NCI-H187 treated with DMSO at 0.1 percent for 48 hours (cell line): ENCODE measurements at places on chromosomes 3 and 15.

DNA sequence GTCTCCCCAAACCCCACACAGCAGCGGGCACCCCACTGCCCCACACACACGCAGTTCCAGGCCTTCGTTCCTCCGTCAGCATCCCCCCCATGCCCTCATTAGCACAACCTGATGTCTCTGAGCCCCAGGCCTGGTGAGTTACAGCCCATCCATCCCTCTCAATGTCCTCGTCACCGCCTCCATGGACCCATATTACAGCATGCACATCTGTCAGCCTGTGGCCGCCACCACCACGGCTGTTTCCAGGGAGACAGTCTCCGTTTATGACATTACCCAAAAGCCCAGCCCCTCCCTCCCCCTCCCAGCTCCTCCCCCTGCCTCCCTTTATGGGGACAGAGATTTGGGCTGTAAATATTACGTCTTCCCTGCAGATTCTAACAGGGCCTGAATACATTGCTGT lies 143.1 kb upstream of the LINGO1 start:
- DNase-seq, result no peak

- DNase-seq, result no peak
These were observed at the start of gene NPAP1 for GRCh38 chr15:24675332-24676144. Gene NPAP1, plus strand, starts transcription at chr15:24675775. Its CDS starts 93 bp downstream, at chr15:24675868.

- no peak for DNase-seq
These were observed 87.3 kb downstream of the DHX30 start for GRCh38 chr3:47890126-47890827.

GRCh38 chr3:107796791-107797190 lies 274.0 kb downstream of the BBX start:
- DNase-seq, result no peak

- DNase-seq, result no peak
These were observed 14.2 kb downstream of the IFT80 start for GRCh38 chr3:160384639-160385318.

DNA sequence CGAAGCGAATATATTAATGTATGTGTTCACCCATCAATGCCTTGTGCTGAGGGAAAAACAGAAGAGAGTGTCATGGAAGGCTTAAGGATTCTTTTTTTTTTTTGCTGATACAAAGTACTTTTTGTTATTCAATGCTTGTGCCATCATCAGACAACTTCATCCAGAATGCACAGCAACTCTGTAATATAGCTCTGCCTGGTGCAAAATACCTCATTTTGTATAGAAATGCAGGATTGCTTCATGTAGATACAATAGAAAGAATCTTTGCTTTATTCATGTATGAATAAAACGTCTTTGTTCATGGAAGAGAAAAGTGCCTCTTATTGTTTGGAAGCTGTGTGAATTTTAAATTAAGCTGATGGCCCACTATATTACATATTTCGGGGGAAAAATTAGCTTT lies 62.9 kb downstream of the SH3GL3 start:
- DNase-seq, result no peak

GRCh38 chr3:47001731-47002170 lies 22.3 kb downstream of the NBEAL2 start:
- no peak for DNase-seq

- DNase-seq, result no peak
These were observed 143.7 kb upstream of the KCNMB2 start for GRCh38 chr3:178392511-178392926.

DNA sequence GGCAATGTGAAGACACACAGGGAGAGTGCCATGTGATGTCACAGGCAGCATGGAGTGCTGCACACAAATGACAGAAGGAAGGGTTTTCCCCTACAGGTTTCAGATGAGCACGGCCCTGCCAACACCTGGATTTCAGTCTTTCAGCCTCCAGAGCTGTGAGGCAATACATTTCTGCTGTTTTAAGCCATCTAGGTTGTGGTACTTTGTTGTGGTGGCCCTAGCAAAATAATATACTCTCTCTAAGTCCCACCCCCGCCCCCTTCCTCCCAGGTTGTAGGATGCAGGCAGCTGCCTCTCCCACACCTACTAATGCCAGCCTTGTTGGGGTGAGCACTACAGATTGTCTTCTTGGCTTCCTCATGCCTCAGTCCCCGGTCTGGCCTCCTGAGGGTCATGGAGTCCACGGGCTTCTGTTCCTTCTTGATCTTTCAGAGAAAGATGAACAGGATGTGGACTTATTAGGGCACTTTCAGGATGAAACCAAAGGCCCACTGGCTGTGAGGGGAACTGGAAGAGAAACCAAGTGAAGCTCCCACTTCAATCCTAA lies 180.0 kb downstream of the CD47 start:
- DNase-seq, result no peak

GRCh38 chr3:197137751-197138150 lies 108.1 kb upstream of the MELTF start:
- no peak for DNase-seq

DNA sequence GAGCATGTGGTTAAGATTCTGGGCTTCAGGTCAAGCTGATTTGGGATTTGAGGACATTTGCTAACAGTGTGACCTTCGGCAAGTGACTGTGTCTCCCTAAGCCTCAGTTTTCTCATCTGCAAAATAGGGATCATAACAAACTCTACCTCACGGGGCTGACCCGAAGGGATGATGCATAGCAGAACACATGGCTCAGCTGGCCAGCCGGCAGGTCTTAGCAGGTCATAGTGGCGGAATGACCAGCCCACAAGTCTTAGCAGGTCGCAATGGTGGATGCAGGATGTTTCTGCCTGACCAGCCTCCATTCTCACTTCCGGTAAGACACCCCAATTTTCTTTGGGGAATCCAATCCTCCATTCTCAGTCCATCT lies 63.3 kb downstream of the IQSEC1 start:
- no peak for DNase-seq

DNA sequence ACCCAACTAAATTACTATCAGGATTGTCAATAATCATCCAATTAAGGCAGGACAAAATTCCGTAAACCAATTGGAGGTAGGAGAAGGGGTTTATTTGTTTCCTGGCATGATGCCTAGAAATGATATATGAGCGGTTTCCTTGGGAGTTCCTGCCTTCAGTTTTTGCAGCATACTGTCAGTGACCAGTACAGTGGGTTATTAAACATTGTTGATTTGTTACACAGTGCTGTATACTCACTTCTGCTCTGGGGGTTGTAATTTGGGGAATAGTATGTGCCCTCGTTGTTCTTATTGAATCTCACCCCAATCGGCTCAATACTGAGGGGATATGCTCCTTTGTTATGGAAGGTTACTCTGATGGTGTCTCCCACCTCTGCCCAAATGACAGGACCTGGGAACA lies 22.2 kb downstream of the CP start:
- DNase-seq, result no peak

GRCh38 chr3:34056181-34056910 lies 257.9 kb downstream of the PDCD6IP start:
- DNase-seq, result no peak

GRCh38 chr3:37862903-37863815 lies 1.5 kb downstream of the CTDSPL start:
- DNase-seq, result no peak

GRCh38 chr3:127426444-127427153 lies 138.8 kb upstream of the PRR20G start:
- no peak for DNase-seq

- DNase-seq, result no peak
These were observed 11.5 kb downstream of the ETFA start for GRCh38 chr15:76299786-76300185.

DNA sequence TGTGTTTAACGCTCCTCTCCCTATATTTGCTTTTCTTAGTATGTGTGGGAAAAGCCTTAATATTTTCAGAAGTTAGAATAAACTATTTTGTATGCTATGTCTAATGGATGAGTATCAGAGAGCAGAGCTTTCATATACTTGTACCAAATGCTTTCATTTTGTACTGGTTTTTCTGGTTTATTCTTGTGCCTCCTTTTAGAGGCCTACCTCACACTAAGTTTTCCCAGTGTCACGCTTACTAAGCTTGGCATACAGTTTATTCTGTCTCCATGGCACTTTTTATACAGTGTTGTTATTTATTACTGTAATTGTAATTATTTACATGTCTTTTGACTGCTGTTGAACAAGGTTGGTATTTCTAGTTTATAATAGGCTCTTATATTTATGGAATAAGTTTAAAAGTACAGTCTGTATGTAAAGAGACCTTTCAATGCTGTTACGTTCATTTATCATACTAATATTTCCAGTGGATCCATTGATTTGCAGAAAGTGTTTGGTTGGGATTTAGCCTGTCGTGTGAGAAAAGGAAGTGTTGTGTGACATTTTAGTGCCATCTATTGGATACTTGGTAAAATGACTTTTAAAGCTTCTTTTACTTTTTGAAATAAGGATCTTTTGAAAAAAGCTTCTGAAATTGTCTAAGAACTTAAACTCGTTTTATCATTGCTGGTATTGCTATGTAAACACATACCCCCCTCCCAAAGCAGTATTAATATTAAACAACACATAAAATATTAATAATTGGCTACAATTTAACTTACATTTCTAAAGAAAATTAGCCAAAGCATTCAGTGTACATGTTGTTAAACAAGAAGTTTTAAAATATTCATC lies 5.2 kb upstream of the EBLN2 start:
- DNase-seq, result peak; percentile 17

GRCh38 chr3:95506174-95506573 lies 1308.2 kb upstream of the EPHA6 start:
- no peak for DNase-seq

DNA sequence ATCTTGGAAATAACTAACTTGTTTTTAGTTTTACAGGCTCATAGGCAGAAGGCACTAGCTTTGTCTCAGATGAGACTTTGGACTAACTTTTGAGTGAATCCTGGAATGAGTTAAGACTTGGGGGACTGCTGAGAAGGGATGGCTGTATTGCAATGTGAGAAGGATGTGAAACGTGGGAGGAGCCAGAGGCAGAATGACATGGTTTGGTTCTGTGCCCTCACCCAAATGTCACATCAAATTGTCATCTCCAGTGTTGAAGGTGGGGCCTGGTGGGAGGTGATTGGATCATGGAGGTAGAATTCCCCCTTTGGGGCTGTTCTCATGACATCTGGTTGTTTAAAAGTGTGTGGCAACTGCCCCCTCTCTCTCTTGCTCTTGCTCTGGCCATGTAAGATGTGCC lies 28.8 kb upstream of the CCDC50 start:
- DNase-seq, result no peak

- no peak for DNase-seq
These were observed 70.3 kb downstream of the RORA start for GRCh38 chr15:61158504-61159407.

- no peak for DNase-seq
These were observed 1689.2 kb downstream of the OTOL1 start for GRCh38 chr3:163185721-163186350.

GRCh38 chr3:187264911-187265310 lies 26.6 kb downstream of the MASP1 start:
- DNase-seq, result no peak

GRCh38 chr15:57485869-57486268 lies 105.8 kb upstream of the MYZAP start:
- DNase-seq, result no peak

GRCh38 chr3:13507247-13507569 lies 27.1 kb downstream of the HDAC11 start:
- no peak for DNase-seq

DNA sequence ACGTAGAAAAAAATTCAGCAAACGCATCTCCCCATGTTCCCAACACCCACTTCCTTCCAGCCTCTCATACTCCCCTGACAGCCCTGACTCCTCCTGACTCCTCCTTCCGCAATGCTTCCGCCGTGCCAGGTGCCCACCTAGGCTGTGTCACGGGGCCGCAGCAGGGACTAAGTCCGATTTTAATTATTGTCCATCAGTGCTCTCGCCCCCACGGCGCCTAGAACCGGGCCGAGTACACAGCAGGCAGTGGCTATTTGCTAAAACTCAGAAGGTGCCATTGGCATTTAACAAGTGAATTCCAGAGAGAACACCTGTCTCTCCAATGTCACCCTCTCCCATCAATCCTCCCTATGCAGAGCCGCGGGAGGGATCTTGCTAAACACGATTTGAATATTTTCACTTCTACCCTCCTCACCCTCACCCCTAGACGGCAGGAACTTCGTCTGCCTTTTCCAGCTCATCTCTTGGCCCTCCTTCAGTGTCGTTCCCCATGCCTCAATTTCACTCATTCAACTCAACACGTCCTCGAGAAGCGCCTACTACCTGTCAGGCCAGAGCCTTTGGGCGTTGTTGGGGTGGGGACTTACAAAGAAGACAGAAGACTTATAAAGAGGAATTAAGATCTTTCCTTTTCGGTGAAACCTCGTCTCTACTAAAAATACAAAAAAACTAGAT lies 11.5 kb upstream of the SHF start:
- DNase-seq, result no peak
